NCI-H460 (cell line): ENCODE measurements at places on chromosomes 7 and 10. TPM values are rescaled to one million over a fixed set of nuclear protein-coding genes. Genes with fewer than 3 reads are reported as not detected.

Gene MALRD1
- not detected in 2 replicates for total RNA-seq

Gene TRDMT1
- total RNA-seq: 5.2 and 6.8 TPM in 2 replicates

Gene SERPINE1
- total RNA-seq: 11.9 and 12.3 TPM in 2 replicates

Gene PON1
- not detected in 2 replicates for total RNA-seq

Gene CPVL
- total RNA-seq: 30.0 and 33.0 TPM in 2 replicates

Gene SEC31B
- 2.0 and 2.6 TPM in 2 replicates for total RNA-seq

Gene MSRB2
- 10.1 and 10.3 TPM in 2 replicates for total RNA-seq

Gene CDC14C
- 0.23 TPM in 1 of 2 replicates, not detected in the other for total RNA-seq

Gene LBX1
- total RNA-seq: 0.10 and 0.12 TPM in 2 replicates

Gene GNGT1
- total RNA-seq: 0.47 and 0.61 TPM in 2 replicates

Gene FKBP6
- 0.17 TPM in 1 of 2 replicates, not detected in the other for total RNA-seq

Gene SPDYE3
- total RNA-seq: not detected in 2 replicates

Gene LOXL4
- 0.09 and 0.20 TPM in 2 replicates for total RNA-seq

Gene C7orf33
- total RNA-seq: not detected in 2 replicates

Gene TWIST1
- not detected in 2 replicates for total RNA-seq

Gene MBL2
- total RNA-seq: not detected in 2 replicates

Gene PNLIPRP2
- not detected in 2 replicates for total RNA-seq

Gene TRIM73
- 0.78 and 1.4 TPM in 2 replicates for total RNA-seq

Gene SAMD9L
- 3.8 and 4.7 TPM in 2 replicates for total RNA-seq

Gene SEMA3A
- total RNA-seq: 61.7 and 73.9 TPM in 2 replicates

Gene ANXA8L1
- total RNA-seq: not detected in 2 replicates

Gene CNTNAP2
- total RNA-seq: 0.15 and 0.17 TPM in 2 replicates

Gene NPSR1
- 0.29 TPM in 1 of 2 replicates, not detected in the other for total RNA-seq

Gene PAPOLB
- 0.20 and 0.30 TPM in 2 replicates for total RNA-seq

Gene MYOZ1
- not detected in 2 replicates for total RNA-seq

Gene CRYGN
- 0.07 and 0.40 TPM in 2 replicates for total RNA-seq

Gene LIPN
- not detected in 2 replicates for total RNA-seq

Gene UFSP1
- 4.6 and 7.0 TPM in 2 replicates for total RNA-seq

Gene ZCWPW1
- total RNA-seq: 0.75 and 1.8 TPM in 2 replicates

Gene UROS
- 50.4 and 55.0 TPM in 2 replicates for total RNA-seq

Gene PRSS37
- not detected in 2 replicates for total RNA-seq

Gene UBE2D1
- 19.5 and 20.7 TPM in 2 replicates for total RNA-seq

Gene SORBS1
- 0.27 and 0.43 TPM in 2 replicates for total RNA-seq

Gene PLXNA4
- total RNA-seq: 0.02 TPM in 1 of 2 replicates, not detected in the other

Gene PHKG1
- total RNA-seq: not detected in 2 replicates

Gene SLC35G1
- 21.9 and 23.1 TPM in 2 replicates for total RNA-seq

Gene GDF2
- not detected in 2 replicates for total RNA-seq

Gene CALY
- 0.20 TPM in 1 of 2 replicates, not detected in the other for total RNA-seq

Gene PALD1
- total RNA-seq: 6.2 and 6.6 TPM in 2 replicates

Gene THSD7A
- 4.2 and 5.7 TPM in 2 replicates for total RNA-seq

Gene KCND2
- 0.03 TPM in 1 of 2 replicates, not detected in the other for total RNA-seq

Gene HPS6
- 16.7 and 19.5 TPM in 2 replicates for total RNA-seq

Gene UBTD1
- 3.4 and 3.8 TPM in 2 replicates for total RNA-seq

Gene GPAM
- 13.5 and 15.8 TPM in 2 replicates for total RNA-seq

Gene SNCG
- total RNA-seq: 14.6 and 18.9 TPM in 2 replicates

Gene ZNF488
- not detected in 2 replicates for total RNA-seq

Gene SLC25A28
- total RNA-seq: 14.3 and 14.6 TPM in 2 replicates

Gene FZD1
- total RNA-seq: 3.1 and 3.7 TPM in 2 replicates

Gene HOGA1
- 1.4 TPM in 2 replicates for total RNA-seq

Gene HMX3
- 3.9 and 5.3 TPM in 2 replicates for total RNA-seq

Gene OR6B1
- not detected in 2 replicates for total RNA-seq

Gene CAMK2B
- total RNA-seq: 0.15 TPM in 1 of 2 replicates, not detected in the other

Gene NKX1-2
- 0.02 TPM in 1 of 2 replicates, not detected in the other for total RNA-seq

Gene WBP1L
- total RNA-seq: 10.8 and 12.8 TPM in 2 replicates
